ENCODE measurements at places on chromosomes 13 and 19.

GRCh38 chr13:95182570-95183265, 118.5 kb downstream of the ABCC4 start:
- DNase-seq = no peak

GRCh38 chr19:2011169-2011568, 4.3 kb downstream of the BTBD2 start:
- no peak for DNase-seq

DNA sequence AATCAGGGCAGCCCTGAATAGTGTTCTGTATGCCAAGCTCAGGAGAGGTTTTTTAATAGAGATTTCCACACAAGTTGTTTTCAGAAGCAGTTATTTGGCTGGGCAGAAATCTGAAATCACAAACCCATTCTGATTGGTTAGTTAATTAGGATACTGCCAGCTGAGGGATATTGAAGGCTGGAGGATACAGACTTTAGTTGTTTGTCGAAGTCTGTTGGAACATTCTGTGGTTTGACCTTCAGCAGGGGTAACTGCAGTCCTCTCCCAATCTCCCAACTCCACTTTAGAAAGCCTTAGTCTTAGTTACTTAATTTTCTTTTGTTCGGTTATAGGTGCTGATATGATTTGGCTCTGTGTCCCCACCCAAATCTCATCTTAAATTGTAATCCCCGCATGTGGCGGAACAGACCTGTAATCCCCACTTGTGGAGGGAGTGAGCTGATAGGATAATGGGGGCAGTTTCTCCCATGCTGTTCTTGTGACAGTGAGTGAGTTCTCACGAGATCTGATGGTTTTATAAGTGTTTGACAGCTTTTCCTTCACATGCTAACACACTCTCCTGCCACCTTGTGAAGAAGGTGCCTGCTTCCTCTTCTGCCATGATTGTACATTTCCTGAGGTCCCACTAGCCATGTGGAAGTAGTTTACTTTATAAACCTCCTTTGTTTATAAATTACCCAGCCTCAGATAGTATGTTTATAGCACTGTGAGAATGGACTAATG, 169.2 kb downstream of the GPC5 start:
- no peak for DNase-seq

DNA sequence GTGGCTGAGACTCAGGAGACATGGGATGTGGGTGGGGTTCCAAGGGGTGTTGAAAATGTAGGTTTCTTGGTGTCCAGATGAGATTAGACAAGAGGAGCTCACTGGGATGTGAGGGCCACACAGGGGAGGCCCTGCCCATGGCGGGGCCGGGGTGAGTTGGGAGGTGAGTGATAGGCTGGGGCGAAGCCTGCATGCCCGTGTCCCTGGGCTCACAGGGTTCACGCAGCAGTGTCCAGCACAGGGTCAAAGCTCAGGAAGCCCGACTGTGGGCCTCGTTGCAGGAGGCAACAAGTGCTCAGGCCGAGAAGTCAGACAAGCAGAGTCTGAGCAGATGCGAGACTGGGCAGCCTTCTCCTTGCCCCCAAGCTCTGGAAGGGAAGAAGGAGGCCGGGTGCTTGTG, 27.2 kb downstream of the CCDC8 start:
- no peak for DNase-seq

- DNase-seq = no peak
Observed at GRCh38 chr13:112056739-112057438, 10.1 kb upstream of the SOX1 start.

DNA sequence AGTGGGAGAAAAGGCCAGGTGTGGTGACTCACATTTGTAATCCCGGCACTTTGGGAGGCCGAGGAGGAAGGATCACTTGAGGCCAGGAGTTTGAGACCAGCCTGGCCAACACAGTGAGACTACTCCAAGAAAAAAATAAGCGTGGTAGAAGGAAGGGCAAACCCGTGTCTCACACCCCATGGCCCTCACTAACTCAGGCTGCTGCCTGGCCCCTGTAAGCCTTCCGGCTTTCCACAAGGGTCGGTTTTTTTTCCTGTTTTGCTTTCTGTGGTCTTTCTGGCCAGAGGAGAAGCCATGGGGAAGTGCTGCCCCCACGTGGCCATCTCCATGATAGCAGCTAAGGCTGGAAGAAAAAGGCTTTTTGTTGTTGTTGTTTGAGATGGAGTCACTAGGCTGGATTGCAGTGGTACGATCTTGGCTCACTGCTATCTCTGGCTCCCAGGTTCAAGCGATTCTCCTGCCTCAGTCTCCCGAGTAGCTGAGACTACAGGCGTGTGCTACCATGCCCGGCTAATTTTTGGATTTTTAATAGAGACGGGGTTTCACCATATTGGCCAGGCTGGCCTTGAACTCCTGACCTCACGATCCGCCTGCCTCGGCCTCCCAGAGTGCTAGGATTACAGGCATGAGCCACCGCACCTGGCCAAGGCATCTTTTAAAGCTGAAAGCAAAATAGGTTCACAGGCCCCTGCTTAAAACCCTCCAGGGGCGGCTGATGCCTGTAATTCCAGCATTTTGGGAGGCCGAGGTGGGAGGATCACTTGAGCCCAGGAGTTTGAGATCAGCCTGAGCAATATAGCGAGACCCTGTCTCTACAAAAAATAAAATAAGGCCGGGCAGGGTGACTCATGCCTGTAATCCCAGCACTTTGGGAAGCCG, 7.5 kb upstream of the ARHGEF18 start:
- peak; percentile 88 for DNase-seq

- no peak for DNase-seq
Observed at GRCh38 chr13:42189061-42189460, 82.9 kb upstream of the AKAP11 start.

GRCh38 chr19:7742991-7743390, 4.3 kb downstream of the CD209 start:
- DNase-seq = no peak

DNA sequence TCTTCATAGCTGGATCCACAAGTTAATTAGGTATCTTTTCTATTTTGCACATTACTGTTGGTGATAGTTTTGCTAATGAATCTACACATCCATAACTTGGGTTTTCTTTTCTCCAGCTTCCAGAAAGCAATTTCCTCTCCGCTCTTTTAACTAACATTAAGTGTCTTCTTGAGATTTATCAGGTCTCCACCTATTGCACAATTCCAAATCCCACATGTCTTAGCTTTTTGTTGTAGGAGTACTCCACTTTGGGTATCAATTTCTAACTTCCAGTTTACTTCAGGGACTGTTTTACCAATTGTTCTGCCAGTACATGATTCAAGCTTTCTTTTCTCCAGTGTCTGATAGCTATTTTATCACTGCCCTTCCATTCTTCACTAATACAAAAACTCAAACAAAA, 129.6 kb downstream of the OLFM4 start:
- no peak for DNase-seq

- DNase-seq = peak; percentile 60
Observed at GRCh38 chr19:4597975-4598671, 38.6 kb upstream of the SEMA6B start.

DNA sequence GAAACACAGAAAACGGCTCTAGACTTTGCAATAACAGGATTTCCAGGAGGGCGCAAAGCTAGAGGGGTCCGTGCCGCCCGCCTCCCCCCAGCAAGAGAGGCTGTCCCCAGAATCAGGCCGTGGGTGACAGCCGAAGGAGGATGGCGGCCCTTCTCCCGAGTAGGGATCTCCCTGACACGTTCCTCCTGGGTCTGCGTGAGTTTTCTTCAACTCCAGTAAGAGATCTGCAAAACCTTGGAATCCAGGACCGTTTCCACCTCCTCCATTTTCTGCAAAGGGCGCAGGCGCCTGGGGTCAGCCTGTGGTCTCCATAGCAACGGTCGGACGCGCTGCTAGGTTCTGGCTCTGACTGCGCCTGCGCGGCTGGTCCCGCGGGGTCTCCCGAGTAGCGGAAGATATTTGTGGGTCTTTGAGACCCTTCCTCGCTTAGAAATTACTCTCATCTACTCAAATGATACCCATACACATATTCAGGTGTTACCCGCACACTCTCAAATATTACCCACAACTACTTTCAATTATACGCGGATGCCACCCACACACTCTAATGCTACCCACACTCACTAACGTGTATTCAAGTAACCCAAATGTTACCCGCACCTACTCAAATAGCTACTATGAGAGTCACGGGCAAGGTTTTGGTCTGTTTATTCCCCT, 2.1 kb downstream of the PNMA8C start:
- DNase-seq = peak; percentile 61

GRCh38 chr19:799076-799881, 2.0 kb downstream of the PTBP1 start:
- no peak for DNase-seq

GRCh38 chr13:28658539-28658795, 463 bp upstream of the POMP start:
- no peak for DNase-seq

GRCh38 chr13:109870696-109871370, 84.5 kb upstream of the IRS2 start:
- no peak for DNase-seq
